ENCODE measurements at places on chromosomes 5 and 9.

DNA sequence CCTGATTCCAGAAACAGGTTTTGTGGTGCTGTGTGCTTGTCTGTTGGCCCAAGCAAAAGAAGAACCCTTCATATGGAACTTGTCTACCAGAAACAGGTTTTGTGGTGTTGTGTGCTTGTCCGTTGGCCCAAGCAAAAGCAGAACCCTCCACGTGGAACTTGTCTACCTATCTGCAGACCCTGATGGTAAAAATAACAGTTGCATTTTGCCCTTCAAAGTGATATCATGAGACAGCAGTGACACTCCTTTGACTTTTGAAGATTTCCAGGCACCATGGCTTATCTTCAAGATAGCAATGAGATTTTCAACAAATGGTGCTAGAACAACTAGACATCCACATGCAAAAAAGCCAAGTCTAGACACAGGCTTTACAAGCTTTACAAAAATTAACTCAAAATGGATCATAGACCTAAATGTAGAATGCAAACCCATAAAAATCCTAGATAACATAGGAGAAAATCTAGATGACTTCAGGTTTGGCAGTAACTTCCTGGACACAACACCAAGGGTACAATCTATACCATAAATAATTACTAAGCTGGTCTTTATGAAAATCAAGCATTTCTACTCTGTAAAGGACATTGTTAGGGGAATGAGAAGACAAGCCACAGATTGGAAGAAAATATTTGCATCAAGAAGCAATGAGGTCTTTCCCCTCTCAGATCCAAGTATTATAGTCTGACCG is 16.8 kb downstream of the MACROH2A1 start:
- DNase-seq = no peak

GRCh38 chr5:65927503-65928321 is 1.3 kb downstream of the ERBIN start:
- DNase-seq = peak; percentile 31

DNA sequence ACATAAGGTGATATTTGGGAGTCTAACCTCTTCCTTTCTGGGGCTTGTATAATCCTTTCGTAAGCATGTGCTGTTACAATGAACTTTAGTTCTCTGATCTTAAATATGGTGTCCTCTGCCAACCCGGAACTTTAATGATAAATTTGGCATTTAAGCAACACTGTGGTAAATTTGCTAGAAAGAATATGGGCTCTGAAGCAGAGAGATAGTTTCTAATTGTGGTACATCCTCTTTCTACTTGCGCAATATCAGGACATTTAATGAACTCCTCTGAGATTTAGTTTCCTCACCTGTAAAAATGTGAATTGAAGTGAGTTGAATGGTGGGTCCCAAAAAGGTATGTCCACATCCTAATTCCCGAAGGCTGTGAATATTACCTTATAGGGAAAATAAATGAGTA is 364.7 kb downstream of the CAAP1 start:
- DNase-seq = no peak

DNA sequence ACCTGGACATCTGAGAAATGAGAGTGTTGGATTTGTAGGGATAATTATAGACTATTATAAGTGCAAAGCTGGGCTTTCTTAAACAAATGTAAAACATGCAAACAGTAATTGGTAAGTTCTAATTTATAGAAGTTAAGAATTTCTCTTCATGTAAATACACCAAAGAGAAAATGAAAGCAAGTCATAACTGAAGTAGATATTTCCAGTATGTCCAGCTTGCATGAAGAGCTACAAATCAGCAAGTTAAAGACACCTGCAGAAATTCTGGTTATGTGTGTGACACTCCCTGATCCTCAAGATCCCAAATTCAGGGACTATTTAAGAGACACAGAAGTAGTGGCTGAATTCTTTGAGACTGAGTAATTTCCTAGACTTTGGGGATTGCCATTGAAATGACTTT is 308.9 kb downstream of the TLE4 start:
- DNase-seq = no peak

- DNase-seq = no peak
Measured at GRCh38 chr9:131323629-131324028, 34.1 kb downstream of the PLPP7 start.

GRCh38 chr5:9544502-9545135 is 1.3 kb downstream of the SEMA5A start:
- peak; percentile 83 for DNase-seq

DNA sequence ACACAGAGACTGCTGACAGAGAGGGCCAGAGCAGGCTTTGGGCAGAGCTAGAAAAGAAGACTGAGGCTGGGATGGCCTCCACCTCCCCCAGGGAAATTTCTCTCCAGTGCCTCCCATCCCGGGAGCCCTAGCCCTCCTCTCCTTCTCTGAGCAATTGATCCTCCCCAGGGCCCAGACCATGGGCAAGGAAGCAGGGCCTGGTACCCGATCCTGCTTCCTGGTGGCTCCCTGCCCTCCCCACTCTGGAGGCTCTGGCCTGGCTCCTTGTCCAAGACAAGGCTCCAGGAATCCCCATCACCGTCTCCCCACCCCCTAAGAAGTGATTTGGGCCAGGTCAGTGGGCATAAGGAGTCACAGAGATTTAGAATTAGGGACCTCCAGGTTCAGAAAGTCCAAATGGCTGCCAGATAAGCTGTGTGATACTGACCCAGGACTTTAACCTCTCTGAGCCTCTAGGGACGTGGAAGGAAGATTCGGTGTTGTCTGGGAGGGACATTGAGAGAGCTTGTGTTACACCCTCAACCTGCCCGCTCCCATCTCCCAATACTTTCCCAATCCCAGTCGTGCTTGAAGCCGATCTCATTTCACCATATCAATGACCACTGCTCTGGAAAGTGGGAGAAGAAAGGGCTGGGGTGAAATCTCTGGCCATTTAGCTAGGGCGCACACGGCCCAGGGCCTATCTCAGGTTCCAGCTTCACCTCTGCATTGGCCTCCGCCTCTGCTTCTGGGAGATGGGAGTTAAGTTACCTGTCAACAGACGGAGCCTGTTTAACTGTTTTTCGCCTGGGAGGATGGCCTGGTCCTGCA is 25.8 kb upstream of the KIF12 start:
- DNase-seq = no peak

GRCh38 chr5:181189363-181189961 is 15.5 kb downstream of the TRIM7 start:
- no peak for DNase-seq

GRCh38 chr9:129328355-129329042 is 150.4 kb upstream of the IER5L start:
- DNase-seq = no peak

- DNase-seq = no peak
Measured at GRCh38 chr9:6811436-6811835, 53.7 kb downstream of the KDM4C start.

DNA sequence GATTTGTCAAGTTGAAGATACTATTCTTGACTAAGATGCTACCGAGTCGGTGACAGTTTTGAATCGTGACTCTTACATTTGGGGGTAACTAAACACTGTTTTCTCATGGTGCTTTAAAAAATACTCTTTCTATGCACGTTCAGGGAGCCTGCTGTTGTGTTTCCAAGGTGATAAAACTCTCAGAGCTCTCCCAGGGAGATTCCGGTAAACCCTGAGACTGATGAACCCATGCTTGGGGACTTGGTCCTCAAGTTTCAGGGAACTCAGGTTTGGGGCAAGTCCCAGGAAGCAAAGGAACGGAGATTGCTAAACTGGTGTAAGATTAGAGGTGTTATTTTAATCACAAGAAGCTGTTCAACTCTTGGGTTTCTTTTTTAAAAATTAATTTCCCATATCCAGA is 1.4 kb downstream of the GDA start:
- DNase-seq = no peak

- no peak for DNase-seq
Measured at GRCh38 chr9:26263478-26263877, 585.2 kb upstream of the TUSC1 start.

GRCh38 chr9:105710638-105711037 is 16.3 kb downstream of the TMEM38B start:
- DNase-seq = no peak
